Urinary bladder (tissue), 4 donors: ENCODE measurements at places on chromosomes 1 and 21. TPM values are rescaled to one million over a fixed set of nuclear protein-coding genes. Genes with fewer than 3 reads are reported as not detected.
A peak's percentile ranks its signal among the peaks of the same experiment; 100 is the strongest.

DNA sequence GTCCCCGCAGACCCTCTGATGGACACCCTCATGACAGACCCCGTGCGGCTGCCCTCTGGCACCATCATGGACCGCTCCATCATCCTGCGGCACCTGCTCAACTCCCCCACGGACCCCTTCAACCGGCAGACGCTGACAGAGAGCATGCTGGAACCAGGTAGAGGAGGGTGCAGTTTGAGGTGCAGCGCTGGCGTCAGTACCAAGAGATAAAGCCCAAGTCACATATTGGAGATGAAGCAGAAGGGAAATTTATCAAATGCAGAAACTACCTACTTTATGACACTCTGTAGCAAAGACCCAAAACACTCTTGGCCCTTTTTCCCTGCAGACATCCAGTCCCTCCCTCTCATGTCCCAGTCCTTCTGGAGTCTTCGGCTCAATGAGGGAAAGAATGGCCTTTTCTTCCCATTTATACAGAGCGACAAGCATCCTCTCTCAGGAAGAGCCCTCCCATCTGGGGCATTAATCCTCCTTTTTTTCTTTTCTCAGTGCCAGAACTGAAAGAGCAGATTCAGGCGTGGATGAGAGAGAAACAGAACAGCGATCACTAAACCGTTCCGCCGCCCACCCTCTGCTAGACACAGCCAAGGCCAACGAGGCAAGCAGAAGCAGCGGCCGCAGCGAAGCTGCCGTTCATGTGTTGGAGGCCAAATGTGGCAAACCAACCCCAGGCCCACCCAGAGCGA is 30.8 kb upstream of the KIF1B start:
- no peak for DNase-seq

DNA sequence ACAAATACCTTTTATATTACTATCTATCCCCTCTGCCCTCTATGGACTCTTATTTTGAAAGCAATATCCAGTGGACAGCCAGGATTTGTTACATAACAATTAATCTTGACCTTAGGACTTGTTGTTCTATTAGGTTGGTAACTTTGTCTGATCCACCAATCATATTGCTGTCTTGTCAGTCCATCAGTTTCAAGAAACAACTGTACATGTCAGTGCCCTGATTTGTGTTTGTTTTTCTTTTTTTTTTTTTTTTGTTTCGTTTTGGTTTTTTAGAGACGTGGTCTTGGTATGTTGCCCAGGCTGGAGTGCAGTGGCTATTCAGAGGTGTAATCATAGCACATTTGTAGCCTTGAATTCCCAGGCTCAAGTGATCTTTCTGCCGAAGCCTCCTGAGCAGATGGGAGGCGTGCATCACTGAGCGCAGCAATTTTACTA is 1.5 kb upstream of the SCP2 start:
- DNase-seq = no peak

- DNase-seq = no peak
Observed at GRCh38 chr1:198254521-198254920, 97.7 kb downstream of the NEK7 start.

GRCh38 chr1:223670458-223671159 is 5.1 kb upstream of the CAPN8 start:
- no peak for DNase-seq

GRCh38 chr1:30906631-30907441 is 1.7 kb downstream of the SDC3 start:
- no peak for DNase-seq

DNA sequence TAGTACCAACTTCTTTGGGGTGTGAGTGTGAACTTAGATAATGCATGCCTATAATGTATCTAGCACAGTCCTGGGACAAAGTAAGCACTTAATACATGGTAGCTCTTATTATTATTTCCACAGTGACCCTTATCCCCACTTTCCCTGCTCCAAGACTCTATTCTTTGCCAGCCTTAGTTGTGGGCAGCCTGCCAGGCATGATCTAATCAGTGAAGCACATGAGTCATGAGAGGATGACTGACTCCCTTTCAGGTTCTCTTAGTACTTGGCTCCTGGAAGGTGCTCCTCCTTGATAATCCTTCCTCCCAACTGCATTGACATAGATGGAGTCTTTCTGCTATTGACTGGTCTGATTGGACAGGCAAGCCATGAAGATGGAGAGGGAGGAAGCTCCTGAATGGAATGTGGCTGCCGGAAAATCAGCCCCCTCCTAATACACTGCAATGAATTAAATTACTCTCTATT is 17.4 kb upstream of the GNG12 start:
- DNase-seq = no peak

DNA sequence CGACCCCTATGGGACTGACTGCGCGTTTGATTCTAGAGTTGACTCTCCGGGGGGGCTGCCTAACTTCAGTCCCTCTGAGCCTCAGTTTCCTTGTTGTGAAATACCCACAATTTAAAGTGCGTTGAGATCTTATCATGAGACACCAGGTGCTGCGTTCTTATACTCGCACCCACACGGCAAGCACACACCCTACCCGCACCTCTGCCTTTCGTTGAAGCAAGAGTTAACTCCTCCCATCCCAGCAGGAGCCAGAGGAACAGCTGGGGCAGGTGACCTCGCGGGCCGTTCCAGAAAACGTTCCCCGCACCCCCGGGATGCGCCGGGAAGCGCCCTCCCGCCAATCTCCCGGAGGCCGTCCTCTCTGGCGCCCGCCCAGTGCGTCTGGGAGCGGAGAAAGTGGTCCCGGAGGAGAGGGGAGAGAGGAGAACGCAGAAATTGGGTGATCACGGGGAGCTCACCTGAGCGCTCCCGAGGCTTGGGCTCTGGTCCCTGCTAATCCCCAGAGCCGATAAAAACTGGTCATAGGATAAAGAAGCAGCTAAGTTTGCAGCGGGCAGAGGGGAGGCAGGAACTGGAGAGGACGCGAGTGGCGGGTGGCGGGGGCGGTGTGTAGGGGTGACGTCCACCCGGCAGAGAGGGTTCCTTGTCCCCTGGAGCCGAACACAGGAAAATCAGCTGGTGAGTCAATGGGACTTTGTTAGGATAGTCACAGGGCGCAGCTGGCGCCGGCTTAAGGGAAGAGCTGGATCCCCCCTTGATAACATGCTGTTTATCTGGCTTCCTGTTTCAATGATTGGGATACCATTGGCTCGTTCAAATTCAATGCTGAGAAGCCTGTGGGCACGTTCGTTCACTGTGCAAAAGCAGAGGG is 869 bp downstream of the NAV1 start:
- DNase-seq = no peak

DNA sequence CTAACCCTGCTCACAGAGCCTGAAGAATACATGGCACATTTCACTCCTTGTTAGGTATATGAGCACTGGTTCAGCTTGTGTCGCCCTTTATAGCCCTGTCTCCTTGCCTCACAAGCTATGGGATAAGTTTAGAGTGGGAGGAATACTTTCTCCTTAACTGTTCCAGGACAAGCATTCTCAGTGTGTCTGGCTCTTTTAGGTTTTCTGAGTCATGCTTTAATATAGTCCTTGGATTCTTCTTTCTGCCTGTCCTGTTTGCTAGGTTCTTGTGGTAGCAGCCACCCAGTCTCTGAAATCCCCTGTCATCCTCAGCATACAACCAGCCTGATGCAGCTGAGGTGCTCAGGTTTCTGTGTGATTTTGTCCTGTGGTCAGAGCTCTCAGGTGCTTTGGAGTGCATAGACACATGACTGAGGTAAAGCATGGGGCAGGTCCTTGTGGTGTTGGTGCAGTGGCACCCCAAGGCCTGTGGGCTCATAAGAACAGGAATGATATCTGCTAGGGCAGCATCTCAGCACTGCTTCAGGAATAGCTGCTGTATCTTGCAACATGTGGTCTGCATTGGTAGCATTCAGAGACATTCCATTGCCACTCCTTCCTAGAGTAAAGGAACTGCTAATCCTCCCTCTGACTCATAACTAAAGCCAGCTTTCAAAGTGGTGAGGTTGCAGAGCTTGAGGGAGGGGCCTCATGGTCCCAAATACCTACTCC is 14.2 kb upstream of the CASQ2 start:
- DNase-seq = peak; percentile 36

GRCh38 chr21:44920694-44921604 is at the start of gene ITGB2:
ITGB2 (minus strand) TSS chr21:44920899; CDS start chr21:44910782, 10,117 bp downstream.
- no peak for DNase-seq

- DNase-seq = no peak
Observed at GRCh38 chr1:156816561-156817328, at the start of gene SH2D2A. SH2D2A (minus strand) TSS chr1:156816848; CDS start chr1:156816708, 140 bp downstream.

DNA sequence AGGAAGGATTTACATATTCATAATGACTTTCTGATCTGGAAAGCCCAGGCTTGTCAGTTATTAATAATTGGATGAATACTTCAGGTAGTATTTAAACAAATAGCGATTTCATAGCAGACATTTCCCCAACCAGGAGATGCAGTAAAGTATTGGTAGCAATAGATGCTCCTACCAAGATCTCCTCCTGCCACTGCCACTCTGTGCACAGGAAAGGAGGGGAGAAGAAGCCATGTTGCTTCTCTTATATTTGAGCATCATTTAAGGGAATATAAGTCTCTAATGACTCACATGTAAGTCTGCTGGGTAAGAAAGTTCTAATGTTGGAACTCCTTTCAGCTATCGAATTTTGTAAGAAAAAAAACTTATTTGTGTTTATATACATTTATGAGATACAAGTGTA is 420 bp upstream of the IFI16 start:
- DNase-seq = no peak

DNA sequence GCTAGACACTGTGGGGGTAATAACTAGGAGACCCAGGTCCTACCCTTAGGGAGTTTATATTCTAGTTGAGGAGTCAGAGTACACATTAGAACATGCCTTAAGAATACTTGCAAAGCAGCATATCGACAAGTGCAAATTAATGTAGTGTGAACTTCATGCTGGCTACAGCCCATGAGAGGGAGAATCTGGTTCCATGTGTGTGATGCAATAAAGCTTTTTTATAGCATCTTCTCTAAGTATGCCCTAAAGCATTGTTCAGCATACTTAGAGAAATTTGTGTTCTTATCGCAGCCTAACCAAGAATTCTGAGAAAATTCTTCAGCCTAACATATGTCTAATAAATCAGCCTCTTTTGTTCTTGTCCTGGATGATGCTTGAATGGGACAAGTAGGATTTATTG is 95.5 kb downstream of the SDCCAG8 start:
- DNase-seq = no peak

DNA sequence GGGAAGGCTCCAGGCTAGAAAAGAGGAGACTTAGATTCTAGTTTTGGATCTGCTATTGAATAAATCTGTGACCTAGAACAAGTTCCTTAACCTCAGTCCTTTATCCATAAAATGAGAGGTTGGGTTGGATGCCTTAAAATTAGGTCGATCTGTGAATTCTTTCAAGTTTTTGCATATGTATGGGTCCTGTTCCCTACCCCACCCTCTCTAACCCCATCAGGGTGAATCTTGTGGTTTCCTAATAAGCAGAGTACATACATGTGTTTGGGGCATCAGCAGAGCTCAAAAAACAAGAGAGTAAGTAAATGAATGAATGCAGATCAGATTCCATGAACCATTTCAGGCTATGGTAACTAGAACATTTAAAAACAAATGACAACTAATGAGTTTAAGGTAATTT is 6.2 kb downstream of the SPRR4 start:
- no peak for DNase-seq

GRCh38 chr1:110207831-110208230 is 2.3 kb upstream of the KCNC4 start:
- DNase-seq = no peak

DNA sequence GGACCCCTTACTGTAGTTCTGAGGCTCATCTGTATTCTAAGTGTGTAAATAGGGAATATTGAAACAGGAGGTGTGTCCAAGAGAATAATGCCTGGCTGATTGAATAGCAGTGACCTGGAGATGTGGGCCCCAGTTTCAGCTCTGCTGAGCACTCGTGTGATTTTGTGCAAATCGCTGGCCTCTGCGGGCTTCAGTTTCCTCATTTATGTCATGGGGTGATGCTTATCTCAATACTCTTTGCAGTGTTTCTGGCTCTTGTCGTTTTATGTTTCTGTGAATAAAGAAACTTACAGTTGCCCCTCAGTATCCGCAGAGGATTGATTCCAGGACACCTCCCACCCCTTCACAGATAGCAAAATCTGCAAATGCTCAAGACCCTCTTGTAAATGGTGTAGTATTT is 5.0 kb downstream of the COG2 start:
- no peak for DNase-seq

GRCh38 chr1:52928015-52928404 is 934 bp downstream of the SCP2 start:
- no peak for DNase-seq

- peak; percentile 81 for DNase-seq
Observed at GRCh38 chr1:116372651-116373430, at the start of gene ATP1A1. ATP1A1 (plus strand) TSS chr1:116373244; CDS start chr1:116373512, 268 bp downstream.

DNA sequence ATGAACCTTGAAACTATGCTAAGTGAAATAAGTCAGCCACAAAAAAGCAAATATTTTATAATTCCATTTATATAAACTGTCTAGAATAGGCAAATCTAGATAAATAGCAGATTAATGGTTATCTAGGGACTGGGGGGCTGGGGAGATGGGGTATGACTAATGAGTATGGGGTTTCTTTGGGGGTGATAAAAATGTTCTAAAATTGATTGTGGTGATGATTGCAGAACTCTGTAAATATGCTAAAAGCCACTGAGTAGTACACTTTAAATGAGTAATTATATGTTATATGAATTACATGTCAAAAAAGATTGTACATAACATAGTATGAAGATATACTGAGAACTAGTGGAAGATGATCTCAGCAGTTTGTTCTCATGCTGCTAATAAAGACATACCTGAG is 675.0 kb downstream of the KIF26B start:
- DNase-seq = no peak

DNA sequence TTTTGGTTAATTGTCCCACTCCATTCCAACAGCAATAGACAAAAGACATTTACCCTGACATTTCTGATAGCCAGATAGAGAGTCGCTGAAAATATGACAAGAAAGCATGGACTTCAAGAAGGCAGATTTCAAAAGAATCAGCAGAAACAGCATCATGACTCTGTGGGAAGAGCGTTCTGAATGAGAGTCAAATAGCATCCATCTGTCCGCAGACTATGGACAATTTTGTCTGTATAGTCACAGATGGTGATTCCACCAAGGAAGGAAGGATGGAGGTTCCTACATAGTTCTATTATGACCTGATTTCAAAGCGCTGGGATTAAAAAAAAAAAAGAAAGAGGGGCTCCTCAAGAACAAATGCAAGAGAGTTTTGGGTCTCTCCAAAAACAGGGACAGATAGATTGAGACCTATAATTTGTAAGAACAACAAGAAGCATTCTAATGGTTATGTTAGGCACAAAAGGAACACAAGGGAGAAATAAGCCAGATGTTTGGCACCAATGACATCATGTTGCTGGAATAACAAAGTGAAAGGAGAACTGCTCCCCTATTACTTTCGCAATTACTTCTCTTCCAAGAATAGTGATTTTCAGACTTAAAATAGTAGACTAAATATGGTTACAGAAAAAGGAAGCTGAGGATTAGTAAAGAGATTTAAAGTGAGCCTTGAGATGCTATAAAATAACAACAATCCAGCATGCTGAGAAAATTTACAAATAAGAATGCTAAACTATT is 28.5 kb downstream of the NIBAN1 start:
- no peak for DNase-seq

- no peak for DNase-seq
Observed at GRCh38 chr1:6803357-6803756, 18.1 kb downstream of the CAMTA1 start.

GRCh38 chr1:109914587-109915240 is 4.1 kb downstream of the CSF1 start:
- DNase-seq = no peak

The S100A1 gene
- total RNA-seq = not detected

The CASQ1 gene
- total RNA-seq = 10.5 TPM

The RNU1-2 gene
- total RNA-seq = under 0.01 TPM

The AMPD1 gene
- 1.9 TPM for total RNA-seq

The RAB25 gene
- total RNA-seq = 11.9 TPM

The DCDC2B gene
- not detected for total RNA-seq

The ZSCAN20 gene
- 11.6 TPM for total RNA-seq

The CELA3A gene
- not detected for total RNA-seq

The LRRC53 gene
- total RNA-seq = not detected

The MYBPH gene
- 8.9 TPM for total RNA-seq

The C8B gene
- total RNA-seq = not detected

The RNU1-4 gene
- total RNA-seq = under 0.01 TPM
